ENCODE measurements at places on chromosomes 7 and 10.

- DNase-seq, result no peak
These were observed 53.6 kb downstream of the GPR37 start for GRCh38 chr7:124712017-124712416.

- no peak for DNase-seq
These were observed 49.5 kb upstream of the PPP2R2D start for GRCh38 chr10:131851346-131851745.

DNA sequence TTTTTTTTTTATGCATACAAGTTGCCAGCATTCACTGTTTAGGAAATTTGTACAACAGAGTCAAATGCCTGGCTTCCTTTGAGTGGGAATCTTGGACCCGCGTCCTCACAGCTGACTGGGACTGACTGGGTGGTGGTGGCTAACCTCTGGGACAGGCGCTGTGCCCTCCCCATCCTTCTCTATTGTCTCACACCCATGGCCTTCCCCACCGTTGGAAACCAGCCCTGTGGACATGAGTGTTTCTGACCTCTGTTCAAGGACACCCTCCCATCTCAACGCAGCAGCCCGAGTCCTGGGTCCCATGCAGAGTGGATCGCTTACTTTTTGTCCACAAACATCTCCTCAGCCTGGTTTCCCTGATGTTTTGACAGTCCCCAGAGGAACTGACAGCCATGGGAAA lies 125.1 kb upstream of the PPIF start:
- DNase-seq, result no peak

DNA sequence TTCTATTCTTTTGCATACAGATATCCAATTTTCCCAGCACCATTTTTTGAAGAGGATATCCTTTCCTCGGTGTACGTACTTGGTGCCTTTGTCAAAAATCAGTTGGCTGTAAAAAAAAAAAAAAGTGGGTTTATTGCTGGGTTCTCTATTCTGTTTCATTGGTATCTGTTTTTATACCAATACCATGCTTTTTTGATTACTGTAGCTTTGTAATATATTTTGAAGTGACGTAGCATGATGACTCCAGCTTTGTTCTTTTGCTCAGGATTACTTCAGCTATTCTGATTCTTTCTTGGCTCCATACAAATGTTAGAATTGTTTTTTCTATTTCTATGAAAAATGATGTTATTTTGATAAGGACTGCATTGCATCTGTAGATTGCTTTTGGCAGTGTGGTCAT lies 165.5 kb downstream of the MLLT10 start:
- DNase-seq, result no peak

GRCh38 chr7:37410305-37411229 lies 38.1 kb downstream of the ELMO1 start:
- DNase-seq, result no peak

DNA sequence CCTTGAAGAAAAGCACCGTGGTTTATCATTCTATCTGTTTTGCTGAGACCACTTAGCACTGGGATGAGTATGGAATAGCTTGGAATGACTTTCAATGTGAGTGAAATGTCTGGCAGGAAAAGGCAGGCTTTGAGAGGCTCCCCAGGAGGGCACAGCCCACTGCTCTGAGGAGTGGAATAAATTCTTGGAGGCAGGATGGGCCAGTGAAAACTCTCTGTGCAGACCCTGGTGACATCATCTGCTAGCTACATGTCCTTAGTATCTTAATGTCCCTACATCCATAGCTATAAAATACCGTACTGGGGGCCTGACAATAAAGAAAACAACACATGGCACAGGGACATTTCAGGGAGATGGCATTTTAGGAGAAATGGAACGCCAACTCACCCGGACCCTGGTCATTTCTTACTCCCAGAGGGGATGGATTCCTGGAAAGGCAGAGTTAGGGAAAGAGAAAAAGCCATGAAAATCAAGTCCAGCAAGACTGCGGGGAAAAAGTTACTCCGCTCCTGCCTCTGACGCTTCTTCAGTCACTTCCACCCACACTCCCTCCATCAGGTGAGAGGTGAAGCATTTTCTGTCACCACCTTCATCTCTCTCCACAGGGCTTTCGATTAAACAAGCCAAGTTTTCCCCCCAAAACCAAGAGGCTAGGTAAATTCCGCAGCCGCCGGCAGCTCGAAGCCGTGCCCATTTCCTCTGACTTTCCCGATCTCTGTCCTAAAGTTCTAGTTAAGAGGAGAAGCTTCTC lies 991 bp downstream of the ZNF239 start:
- no peak for DNase-seq

DNA sequence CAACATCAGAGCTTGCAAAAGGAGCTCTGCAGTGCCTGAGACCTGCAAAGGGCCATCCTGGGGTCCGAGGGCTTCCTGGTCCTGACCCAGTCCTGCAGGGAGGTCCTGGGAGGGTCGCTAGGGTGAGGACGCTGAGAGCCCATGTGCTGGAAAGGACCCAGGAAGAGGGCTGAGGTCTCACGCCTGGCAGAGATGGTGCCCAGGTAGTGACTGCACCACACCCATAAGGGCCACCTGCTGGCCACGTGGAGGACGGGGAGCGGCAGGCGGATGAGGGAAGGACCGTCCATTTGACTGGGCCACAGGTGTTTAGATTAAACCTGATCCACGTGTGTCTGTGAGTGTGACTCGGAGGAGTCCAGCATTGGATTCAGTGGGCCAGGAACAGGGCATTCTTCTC lies 392.8 kb downstream of the DNAJB6 start:
- DNase-seq, result no peak

DNA sequence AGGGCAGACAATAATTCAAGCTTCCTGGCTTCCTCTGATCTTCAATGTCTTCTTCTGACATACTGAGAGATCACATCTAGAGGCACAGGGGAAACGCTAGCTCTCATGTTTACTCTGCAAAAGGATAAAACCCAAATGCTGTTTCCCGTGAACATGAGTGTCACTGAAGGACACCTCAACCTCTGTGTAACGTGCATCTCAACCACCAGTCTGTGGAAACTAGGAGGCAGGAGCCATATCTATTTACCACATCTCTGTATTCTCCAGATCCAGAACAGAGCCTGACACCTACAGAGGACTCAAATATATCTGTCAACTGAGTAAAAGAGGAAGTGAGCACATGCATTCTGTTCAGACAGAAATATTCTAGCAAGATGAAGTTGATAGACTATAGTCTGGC lies 140.3 kb upstream of the TARP start:
- no peak for DNase-seq

GRCh38 chr7:70322856-70323255 lies 724.6 kb downstream of the AUTS2 start:
- no peak for DNase-seq

- no peak for DNase-seq
These were observed 30.7 kb upstream of the EPC1 start for GRCh38 chr10:32377458-32378259.

DNA sequence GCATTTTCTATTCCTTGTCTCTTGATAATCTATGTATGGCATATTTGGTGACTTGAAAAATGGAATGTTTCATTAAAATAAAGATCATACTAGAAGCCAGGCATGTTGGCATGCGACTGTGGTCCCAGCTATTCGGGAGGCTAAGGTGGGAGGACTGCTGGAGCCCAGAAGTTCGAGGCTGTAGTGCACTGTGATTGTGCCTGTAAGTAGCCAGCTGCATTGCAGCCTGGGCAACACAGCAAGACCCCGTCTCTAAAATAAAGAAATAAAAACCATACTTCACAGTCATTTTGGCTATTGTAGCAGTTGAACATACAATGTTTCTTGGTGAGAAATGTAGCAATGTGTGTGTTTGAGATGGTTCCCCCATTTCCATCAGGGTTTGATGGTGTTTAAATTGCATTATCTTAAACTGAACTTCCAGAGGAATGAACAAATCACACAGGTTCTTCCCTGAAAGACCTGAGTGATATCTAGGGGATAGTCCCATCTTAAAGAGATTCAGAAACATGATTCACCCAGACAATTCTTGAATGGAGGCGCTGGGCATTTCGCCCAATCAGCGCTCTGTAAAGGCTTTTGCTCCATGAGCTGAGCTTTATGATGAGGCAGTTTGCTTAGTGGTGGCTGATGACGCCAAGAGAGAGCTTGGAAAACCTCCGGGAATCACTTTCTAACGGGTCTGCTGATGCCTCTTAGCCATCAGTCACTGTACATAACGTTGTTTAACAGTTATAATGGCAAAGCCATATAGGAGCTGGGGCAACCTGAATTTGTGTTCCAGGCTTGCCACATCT lies 19.4 kb upstream of the BTBD16 start:
- DNase-seq, result no peak

- no peak for DNase-seq
These were observed 631 bp downstream of the OTUD1 start for GRCh38 chr10:23439452-23439960.
